ENCODE measurements at places on chromosomes 2 and 18. TPM values are rescaled to one million over a fixed set of nuclear protein-coding genes. Genes with fewer than 3 reads are reported as not detected.

- peak overlapping the region; percentile 54 for H3K4me3 ChIP-seq
- H3K4me1 ChIP-seq, result no peaks in the 10 kb centered on the region
- no peaks in the 10 kb centered on the region for H3K27me3 ChIP-seq
- DNase-seq, result peak; percentile 88
- no peaks in the 10 kb centered on the region for H3K36me3 ChIP-seq
- peak overlapping the region; percentile 80 for H3K27ac ChIP-seq
These were observed 29.0 kb downstream of the ANO7 start for GRCh38 chr2:241217320-241218031.

GRCh38 chr2:191014653-191015020 is 666 bp upstream of the STAT1 start:
- DNase-seq, result no peak
- H3K4me3 ChIP-seq, result peak overlapping the region; percentile 82
- H3K27ac ChIP-seq, result peak overlapping the region; percentile 97
- H3K27me3 ChIP-seq, result no peaks in the 10 kb centered on the region
- H3K36me3 ChIP-seq, result no peaks in the 10 kb centered on the region

GRCh38 chr2:159612255-159612901 is 4.0 kb downstream of the BAZ2B start:
- no peak overlapping the region for H3K27ac ChIP-seq
- no peaks in the 10 kb centered on the region for H3K27me3 ChIP-seq
- H3K36me3 ChIP-seq, result no peaks in the 10 kb centered on the region
- DNase-seq, result peak; percentile 83
- peak overlapping the region; percentile 32 for H3K4me3 ChIP-seq
- H3K4me1 ChIP-seq, result peaks cover 12% of the 10 kb centered on the region

DNA sequence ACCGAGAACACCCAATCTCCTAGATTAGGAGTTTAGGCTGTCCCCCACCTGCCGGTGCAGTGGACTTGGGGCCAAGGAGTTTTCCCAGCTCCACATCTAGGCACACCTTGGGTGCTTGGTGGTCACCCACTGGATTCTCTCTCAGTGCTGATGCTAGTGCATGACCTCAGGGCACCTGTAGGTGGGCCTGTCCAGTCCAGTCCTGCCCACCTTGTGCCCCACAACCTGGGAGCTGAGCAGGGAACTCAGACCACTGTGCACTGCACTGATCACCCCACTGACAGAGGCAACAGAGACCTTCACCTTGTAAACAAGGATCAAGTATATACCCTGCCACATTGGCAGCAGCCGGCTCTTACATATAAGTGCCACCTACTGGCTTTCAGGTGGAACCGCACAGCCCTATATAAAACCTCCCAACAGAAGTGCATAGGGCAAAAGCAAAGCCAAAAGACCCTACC is 12.7 kb upstream of the CDH19 start:
- peak; percentile 28 for DNase-seq
- H3K4me1 ChIP-seq, result no peaks in the 10 kb centered on the region
- no peak overlapping the region for H3K27ac ChIP-seq
- no peaks in the 10 kb centered on the region for H3K36me3 ChIP-seq

GRCh38 chr2:238338710-238339394 is 18.5 kb downstream of the TRAF3IP1 start:
- H3K4me1 ChIP-seq, result no peaks in the 10 kb centered on the region
- H3K36me3 ChIP-seq, result peaks cover 10% of the 10 kb centered on the region
- H3K4me3 ChIP-seq, result no peak overlapping the region
- peak; percentile 40 for DNase-seq
- no peak overlapping the region for H3K27ac ChIP-seq
- no peaks in the 10 kb centered on the region for H3K27me3 ChIP-seq

- peaks cover 4% of the 10 kb centered on the region for H3K36me3 ChIP-seq
- peak overlapping the region; percentile 70 for H3K4me3 ChIP-seq
- DNase-seq, result peak; percentile 78
- no peak overlapping the region for H3K27ac ChIP-seq
- peaks cover 5% of the 10 kb centered on the region for H3K27me3 ChIP-seq
These were observed 533 bp downstream of the CXCR4 start for GRCh38 chr2:136117391-136117841.

DNA sequence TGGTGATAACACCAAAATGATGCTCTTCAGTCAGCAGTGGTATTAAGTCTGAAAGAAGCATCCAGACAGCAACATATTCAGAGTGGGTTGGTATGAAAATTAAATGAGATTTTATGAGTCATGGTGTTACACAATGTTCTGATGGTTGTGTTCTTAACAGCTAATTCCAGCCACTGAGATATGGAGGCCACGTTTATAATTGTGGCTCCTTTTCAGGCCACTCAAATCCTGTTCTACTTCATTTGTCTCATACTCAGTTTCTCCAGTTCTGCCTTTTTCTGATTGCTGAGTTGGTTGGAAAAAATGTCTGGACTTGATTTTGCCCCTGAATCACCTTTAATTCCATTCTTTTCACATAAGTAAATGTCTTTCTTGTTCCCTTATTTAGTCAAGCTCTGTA is 162.7 kb upstream of the COL3A1 start:
- H3K27ac ChIP-seq, result no peak overlapping the region
- H3K4me1 ChIP-seq, result no peaks in the 10 kb centered on the region
- no peak for DNase-seq
- H3K27me3 ChIP-seq, result no peaks in the 10 kb centered on the region
- H3K4me3 ChIP-seq, result no peak overlapping the region

DNA sequence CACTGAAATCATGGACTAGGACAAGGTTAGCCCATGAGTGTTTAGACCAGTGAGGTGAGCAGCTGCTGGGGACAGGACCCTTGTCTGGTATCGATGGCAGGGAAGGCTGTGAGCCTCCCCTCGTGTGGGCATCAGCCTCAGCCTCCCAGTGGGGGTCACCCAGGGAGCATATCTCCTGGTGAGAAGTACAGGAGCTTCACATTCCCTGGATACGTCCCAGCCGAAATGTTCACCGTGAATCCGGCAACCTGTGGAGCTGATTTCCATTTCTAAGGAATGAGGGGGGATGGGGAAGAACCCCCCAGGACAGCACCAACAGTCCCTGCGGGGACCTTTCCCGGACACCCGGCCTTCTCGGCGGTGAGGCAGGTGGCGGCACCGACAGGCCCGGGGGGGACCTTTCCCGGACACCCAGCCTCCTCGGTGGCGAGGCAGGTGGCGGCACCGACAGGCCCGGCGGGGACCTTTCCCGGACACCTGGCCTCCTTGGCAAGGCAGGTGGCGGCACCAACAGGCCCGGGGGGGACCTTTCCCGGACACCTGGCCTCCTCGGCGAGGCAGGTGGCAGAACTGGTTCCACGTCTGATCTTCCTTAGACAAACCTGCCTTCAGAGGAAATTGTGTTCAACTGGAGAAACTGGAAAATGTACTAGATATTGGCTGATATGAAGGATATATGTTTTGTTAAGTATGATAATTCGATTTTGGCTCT is 21.2 kb downstream of the RTP5 start:
- H3K4me3 ChIP-seq, result no peak overlapping the region
- H3K27me3 ChIP-seq, result no peaks in the 10 kb centered on the region
- no peak for DNase-seq
- no peaks in the 10 kb centered on the region for H3K4me1 ChIP-seq
- H3K36me3 ChIP-seq, result no peaks in the 10 kb centered on the region

- H3K4me1 ChIP-seq, result no peaks in the 10 kb centered on the region
- H3K27me3 ChIP-seq, result no peaks in the 10 kb centered on the region
- no peak overlapping the region for H3K27ac ChIP-seq
- no peak overlapping the region for H3K4me3 ChIP-seq
- no peaks in the 10 kb centered on the region for H3K36me3 ChIP-seq
These were observed 300.4 kb downstream of the ZNF407 start for GRCh38 chr18:74897971-74898657.

DNA sequence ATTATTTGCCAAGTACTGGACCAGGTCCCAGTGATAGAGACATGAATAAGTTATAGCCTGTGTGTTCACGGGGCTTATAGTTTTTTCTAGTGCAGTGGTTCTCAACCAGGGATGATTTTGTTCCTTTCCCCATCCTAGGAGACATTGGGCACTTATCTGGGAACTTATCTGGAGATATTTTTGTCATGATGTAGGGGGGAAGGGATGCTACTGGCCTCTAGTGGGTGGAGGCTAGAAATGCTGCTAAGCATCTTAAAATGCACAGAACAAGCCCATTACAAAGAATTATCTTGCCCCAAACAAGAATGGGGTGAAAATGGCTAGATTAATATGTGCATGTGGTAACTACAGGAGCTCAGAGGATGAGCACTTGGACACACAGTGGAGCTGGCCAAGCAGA is 75.2 kb downstream of the KLHL29 start:
- no peak overlapping the region for H3K4me3 ChIP-seq
- H3K27ac ChIP-seq, result no peak overlapping the region
- H3K36me3 ChIP-seq, result no peaks in the 10 kb centered on the region
- no peak for DNase-seq

DNA sequence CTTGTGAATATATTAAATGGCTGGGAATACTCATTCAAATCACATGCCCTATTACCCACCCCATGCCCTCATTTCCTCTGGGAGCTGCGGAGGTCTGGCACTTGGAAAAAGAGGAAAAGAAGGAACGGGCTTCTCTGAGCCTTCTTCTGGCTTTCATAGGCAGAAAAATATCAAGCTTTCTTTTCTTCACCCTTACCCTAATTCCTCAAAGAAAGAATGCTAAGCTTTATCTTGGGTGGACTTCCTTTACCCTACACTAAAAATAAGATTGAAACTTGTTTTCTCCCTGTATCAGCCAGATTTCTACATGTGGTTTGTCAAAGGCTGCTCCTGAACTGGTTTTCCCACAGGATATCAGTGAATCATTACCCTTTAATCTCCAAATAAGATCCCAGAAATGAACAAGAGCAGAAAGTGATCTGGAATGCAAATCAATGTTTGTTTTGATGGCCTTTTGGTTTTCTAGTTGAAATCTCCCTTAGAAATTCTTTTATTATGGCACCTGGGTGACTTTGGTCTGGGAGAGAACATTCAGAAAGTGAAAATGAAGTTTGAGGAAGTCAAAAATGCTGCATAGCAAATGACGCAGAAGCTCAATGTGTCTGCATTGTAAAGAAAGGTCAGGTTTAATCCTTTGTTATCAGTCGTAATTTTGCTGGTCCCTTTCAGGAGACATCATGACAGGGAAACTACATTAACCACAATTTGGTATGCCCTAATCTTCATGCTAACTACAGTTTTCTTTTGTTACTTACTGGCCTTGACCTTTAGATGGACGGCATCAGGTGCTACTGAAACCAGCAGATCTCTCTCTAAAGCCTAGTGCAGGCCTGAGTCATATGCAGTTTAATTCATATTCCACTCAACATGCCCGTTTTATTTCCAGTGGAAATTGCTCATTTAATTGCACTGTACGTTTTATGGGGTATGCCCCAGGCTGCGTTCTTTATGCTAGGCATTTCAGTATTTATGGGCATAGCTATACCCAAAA is 46.6 kb upstream of the HNRNPA3 start:
- H3K4me3 ChIP-seq, result no peak overlapping the region
- peaks cover 26% of the 10 kb centered on the region for H3K4me1 ChIP-seq
- peak overlapping the region; percentile 88 for H3K27ac ChIP-seq

- no peak for DNase-seq
- H3K4me3 ChIP-seq, result no peak overlapping the region
- H3K4me1 ChIP-seq, result peaks cover 12% of the 10 kb centered on the region
- H3K27me3 ChIP-seq, result no peaks in the 10 kb centered on the region
- no peaks in the 10 kb centered on the region for H3K36me3 ChIP-seq
These were observed 157.2 kb downstream of the NEDD4L start for GRCh38 chr18:58201268-58201667.

- peak overlapping the region; percentile 37 for H3K27ac ChIP-seq
- no peak for DNase-seq
- no peaks in the 10 kb centered on the region for H3K4me1 ChIP-seq
- no peaks in the 10 kb centered on the region for H3K36me3 ChIP-seq
- H3K4me3 ChIP-seq, result peak overlapping the region; percentile 48
- H3K27me3 ChIP-seq, result no peaks in the 10 kb centered on the region
These were observed 3.9 kb upstream of the KLHL29 start for GRCh38 chr2:23381084-23381483.

EVX2 gene
- not detected for polyA plus RNA-seq

PRKAG3 gene
- not detected for polyA plus RNA-seq

XIRP2 gene
- not detected for polyA plus RNA-seq

ZNF804A gene
- 1.2 TPM for polyA plus RNA-seq
